ENCODE measurements at places on chromosomes 11 and 22. TPM values are rescaled to one million over a fixed set of nuclear protein-coding genes. Genes with fewer than 3 reads are reported as not detected.

DNA sequence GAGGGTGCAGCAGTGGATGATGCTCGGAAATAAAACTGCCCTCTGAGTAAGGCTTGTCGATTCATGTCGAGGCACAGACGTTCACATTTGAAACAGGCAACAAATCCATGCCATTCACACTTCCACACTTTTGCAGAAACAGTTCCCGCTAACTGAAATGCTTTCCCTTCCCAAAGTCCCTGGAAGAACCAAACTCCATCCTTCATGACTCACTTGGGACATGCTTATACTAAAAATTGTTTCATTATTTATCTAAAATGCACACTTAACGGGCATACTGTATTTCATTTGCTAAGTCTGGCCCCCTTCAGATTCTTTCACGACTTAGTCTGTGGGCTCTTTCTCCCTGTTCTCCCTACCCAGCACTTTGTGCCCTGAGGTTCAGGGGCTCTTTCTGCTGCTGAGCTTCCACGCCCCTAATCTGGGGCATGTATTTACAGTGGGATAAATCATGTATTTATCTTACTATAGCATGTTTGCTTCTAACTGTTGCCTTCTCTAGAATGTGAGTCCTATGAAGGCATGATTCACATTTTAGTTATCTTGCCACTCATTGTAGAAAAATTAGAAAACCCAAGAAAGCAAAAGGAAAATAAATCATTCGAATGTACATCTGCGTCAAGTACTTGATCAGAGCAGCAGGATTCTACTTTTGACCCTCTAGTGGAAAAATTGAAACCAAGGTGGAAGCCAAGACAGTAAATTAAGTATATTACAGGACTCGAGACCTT is 12.5 kb downstream of the SCGB1A1 start:
- H3K4me1 ChIP-seq, result peaks cover 64% of the 10 kb centered on the region
- no peak for DNase-seq
- H3K36me3 ChIP-seq, result no peaks in the 10 kb centered on the region
- H3K27ac ChIP-seq, result peak overlapping the region; percentile 60

GSTT2B gene
- not detected for total RNA-seq

DNA sequence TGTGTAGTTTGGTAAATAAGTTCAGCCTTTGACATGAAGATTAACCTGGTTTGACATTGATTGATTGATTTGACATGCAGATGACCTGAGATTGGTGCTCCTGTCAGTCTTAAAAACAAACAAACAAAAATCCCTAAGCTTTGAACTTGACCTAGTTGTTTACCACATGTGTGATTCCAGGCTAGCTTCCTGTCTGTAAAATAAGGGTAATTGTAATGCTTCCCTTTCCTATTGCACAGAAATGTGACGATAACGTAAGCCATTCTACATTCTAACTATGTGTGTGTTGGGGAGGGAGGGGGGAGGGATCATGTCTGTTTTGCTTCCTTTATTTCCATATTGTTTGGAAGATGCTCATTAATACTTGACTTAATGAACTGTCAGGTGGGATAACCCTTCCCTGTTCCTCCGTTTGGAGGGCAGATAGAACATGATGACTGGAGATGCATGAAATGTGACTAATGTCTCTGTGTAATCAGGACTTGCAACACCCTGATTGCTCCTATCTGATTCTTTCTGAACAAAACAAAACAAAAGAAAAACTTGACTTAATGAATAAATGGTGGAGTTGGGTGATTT is 106.1 kb upstream of the CLMP start:
- peaks cover 13% of the 10 kb centered on the region for H3K4me1 ChIP-seq
- H3K36me3 ChIP-seq, result no peaks in the 10 kb centered on the region
- no peak overlapping the region for H3K27ac ChIP-seq
- H3K4me3 ChIP-seq, result peak overlapping the region; percentile 37

DNA sequence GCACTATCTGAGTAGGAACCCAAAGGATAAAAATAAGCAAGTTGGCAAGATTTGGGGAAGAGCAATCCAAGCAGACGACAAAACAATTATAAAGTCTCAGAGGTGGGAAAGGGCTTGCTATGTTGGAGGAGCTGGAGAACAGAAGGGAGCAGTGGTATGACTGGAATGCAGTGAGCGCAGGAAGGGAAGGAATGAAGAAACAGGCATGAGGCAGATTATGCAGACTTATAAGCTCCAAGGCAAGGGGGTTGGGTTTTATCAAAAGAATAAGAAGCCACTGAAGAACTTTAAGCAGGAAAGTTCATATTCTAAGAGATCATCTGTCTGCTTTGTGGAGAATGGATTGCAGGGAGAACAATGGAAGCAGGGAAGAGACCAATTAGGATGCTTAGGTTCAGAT is 31.7 kb downstream of the PGM2L1 start:
- no peaks in the 10 kb centered on the region for H3K4me1 ChIP-seq
- no peak for DNase-seq
- no peak overlapping the region for H3K27ac ChIP-seq

- no peaks in the 10 kb centered on the region for H3K36me3 ChIP-seq
- H3K4me1 ChIP-seq, result peaks cover 18% of the 10 kb centered on the region
- no peak overlapping the region for H3K27ac ChIP-seq
- H3K27me3 ChIP-seq, result no peaks in the 10 kb centered on the region
These were observed 68.9 kb downstream of the C22orf31 start for GRCh38 chr22:28992565-28993356.

C22orf42 gene
- total RNA-seq, result not detected

GRCh38 chr22:23270212-23270733 is 90.0 kb downstream of the BCR start:
- H3K4me1 ChIP-seq, result no peaks in the 10 kb centered on the region
- no peak for DNase-seq
- H3K4me3 ChIP-seq, result no peak overlapping the region
- H3K27ac ChIP-seq, result no peak overlapping the region
- peaks cover 47% of the 10 kb centered on the region for H3K36me3 ChIP-seq
- no peaks in the 10 kb centered on the region for H3K27me3 ChIP-seq

GRCh38 chr11:59097113-59097708 is 9.8 kb upstream of the FAM111B start:
- no peak overlapping the region for H3K4me3 ChIP-seq
- no peaks in the 10 kb centered on the region for H3K36me3 ChIP-seq
- H3K27me3 ChIP-seq, result no peaks in the 10 kb centered on the region
- no peak for DNase-seq
- no peaks in the 10 kb centered on the region for H3K4me1 ChIP-seq

DNA sequence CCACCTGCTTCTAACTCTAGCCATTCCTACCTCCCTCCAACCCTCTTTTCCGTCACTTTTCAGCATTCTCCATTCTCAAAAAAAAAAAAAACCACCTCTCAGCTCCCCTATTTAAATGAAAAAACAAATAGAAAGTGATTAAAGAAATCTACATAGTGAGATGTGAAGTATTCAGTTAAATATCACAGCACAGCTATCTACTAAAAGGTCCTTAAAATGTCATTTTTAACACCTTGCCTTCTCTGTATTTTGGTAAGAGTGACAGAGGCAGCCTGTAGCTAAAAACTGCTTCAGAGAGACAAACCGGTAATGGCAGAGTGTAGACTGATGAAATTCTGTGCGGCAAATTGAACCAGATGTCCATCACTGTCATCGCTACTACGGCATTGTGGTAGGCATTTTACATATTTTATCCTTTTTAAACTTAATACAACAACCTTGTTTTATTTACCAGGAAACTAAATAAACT is 346 bp upstream of the ALG9 start:
- no peaks in the 10 kb centered on the region for H3K36me3 ChIP-seq
- peak overlapping the region; percentile 83 for H3K27ac ChIP-seq
- peak overlapping the region; percentile 93 for H3K4me3 ChIP-seq
- H3K27me3 ChIP-seq, result no peaks in the 10 kb centered on the region

DNA sequence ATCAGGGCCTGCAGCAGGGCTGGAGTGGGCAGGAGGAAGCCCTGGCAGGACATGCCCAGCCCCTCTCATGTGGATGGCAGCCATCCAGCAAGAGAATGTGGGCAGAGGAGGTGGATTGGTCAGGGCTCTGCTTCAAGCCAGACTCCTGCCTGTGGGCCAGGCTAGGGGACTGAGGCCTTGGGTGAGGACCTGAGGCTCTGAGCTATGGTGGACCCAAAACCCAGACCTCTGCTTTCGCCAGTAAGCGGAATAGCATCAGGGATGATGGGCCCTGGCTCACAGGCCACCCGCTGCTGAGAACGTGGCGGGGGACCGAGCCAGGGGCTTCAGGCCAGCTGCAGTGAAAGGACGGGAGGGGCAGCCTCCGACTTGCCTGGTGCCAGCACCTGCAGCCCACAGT is 57.4 kb downstream of the LINC01488 start:
- no peaks in the 10 kb centered on the region for H3K36me3 ChIP-seq
- H3K27ac ChIP-seq, result no peak overlapping the region
- no peak overlapping the region for H3K4me3 ChIP-seq
- peaks cover 26% of the 10 kb centered on the region for H3K4me1 ChIP-seq

- H3K4me3 ChIP-seq, result no peak overlapping the region
- DNase-seq, result no peak
- H3K27me3 ChIP-seq, result no peaks in the 10 kb centered on the region
- no peaks in the 10 kb centered on the region for H3K36me3 ChIP-seq
- peaks cover 19% of the 10 kb centered on the region for H3K4me1 ChIP-seq
- no peak overlapping the region for H3K27ac ChIP-seq
These were observed 14.0 kb upstream of the KCNJ11 start for GRCh38 chr11:17402486-17402885.

SOX10 gene
- total RNA-seq, result 3.2 TPM

GRCh38 chr11:75199412-75199955 is 41.1 kb upstream of the TPBGL start:
- H3K4me1 ChIP-seq, result no peaks in the 10 kb centered on the region
- no peak overlapping the region for H3K4me3 ChIP-seq
- H3K27me3 ChIP-seq, result no peaks in the 10 kb centered on the region
- no peak overlapping the region for H3K27ac ChIP-seq
- no peaks in the 10 kb centered on the region for H3K36me3 ChIP-seq
- no peak for DNase-seq

NCF4 gene
- 37.6 TPM for total RNA-seq

OR5A1 gene
- total RNA-seq, result not detected

DNA sequence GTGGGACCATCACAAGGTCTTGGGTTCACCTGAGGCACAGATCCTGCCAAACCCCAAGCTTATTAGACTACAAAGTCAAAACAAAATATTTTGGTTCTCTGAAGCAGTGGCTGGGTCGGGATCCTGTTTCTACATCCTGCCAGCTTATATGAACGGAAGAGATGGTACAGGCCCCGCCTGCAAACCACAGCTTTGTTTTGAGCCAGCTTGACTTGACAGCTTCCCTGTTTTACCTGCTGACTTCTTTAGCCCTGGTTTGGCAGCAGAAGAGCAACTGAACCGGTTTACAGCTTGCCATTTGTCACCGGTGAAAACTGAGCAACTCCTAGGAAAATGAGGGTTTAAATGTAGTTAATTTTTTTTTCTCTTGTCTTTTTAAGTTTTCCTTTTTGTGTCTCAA is 11.4 kb downstream of the PACS1 start:
- H3K4me1 ChIP-seq, result peaks cover 66% of the 10 kb centered on the region
- H3K27ac ChIP-seq, result peak overlapping the region; percentile 63
- no peak for DNase-seq
- H3K27me3 ChIP-seq, result no peaks in the 10 kb centered on the region
- H3K4me3 ChIP-seq, result no peak overlapping the region
- no peaks in the 10 kb centered on the region for H3K36me3 ChIP-seq

HIC2 gene
- total RNA-seq, result 3.9 TPM

APOC3 gene
- total RNA-seq, result not detected

NRXN2 gene
- total RNA-seq, result 16.9 TPM

- no peaks in the 10 kb centered on the region for H3K4me1 ChIP-seq
- DNase-seq, result no peak
- no peaks in the 10 kb centered on the region for H3K27me3 ChIP-seq
- no peak overlapping the region for H3K4me3 ChIP-seq
- H3K36me3 ChIP-seq, result no peaks in the 10 kb centered on the region
- H3K27ac ChIP-seq, result no peak overlapping the region
These were observed 19.9 kb upstream of the MYOD1 start for GRCh38 chr11:17699147-17700114.

GRCh38 chr11:20589796-20590195 is 9.6 kb upstream of the SLC6A5 start:
- no peaks in the 10 kb centered on the region for H3K4me1 ChIP-seq
- H3K27ac ChIP-seq, result no peak overlapping the region
- H3K36me3 ChIP-seq, result no peaks in the 10 kb centered on the region
- H3K27me3 ChIP-seq, result no peaks in the 10 kb centered on the region

DNA sequence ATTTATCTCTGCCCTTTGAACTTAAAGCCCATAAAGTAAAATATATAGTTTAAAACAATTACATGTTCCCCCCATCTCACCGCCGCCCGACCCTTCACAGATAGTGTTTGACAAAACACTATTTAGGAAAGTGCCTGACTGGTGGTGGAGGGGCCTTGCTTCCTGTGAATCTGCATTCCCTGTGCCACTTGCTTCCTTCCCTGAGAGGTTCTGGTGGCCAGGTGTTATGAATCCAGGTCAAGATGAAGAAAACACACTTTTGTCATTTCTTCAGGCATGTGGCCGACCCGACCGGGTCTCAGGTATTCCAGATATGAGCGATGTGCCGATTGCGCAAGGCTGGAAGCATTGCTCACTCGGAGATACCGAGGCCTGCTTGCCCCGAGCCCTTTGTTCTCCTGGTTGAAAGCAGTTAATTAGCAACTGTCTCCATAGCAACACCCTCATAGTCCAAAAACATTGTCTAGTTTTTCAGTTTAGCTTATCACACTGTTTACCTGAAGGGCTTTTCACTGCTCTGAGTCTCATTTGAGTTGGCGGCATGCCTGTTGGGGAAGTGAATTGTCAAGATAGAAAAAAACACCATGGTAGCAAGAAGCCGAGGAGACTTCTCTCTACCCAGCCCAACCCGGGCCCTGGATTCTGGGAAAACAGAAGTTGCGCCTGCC is 128.3 kb downstream of the TEAD1 start:
- H3K27ac ChIP-seq, result no peak overlapping the region
- no peaks in the 10 kb centered on the region for H3K36me3 ChIP-seq
- peaks cover 66% of the 10 kb centered on the region for H3K4me1 ChIP-seq
- no peak overlapping the region for H3K4me3 ChIP-seq
- DNase-seq, result no peak

COA4 gene
- total RNA-seq, result 53.3 TPM

GRCh38 chr22:40635043-40635939 is 1.2 kb downstream of the MRTFA start:
- H3K27me3 ChIP-seq, result no peaks in the 10 kb centered on the region
- no peak for DNase-seq
- peaks cover 35% of the 10 kb centered on the region for H3K4me1 ChIP-seq
- H3K4me3 ChIP-seq, result peak overlapping the region; percentile 69
- no peaks in the 10 kb centered on the region for H3K36me3 ChIP-seq
- peak overlapping the region; percentile 92 for H3K27ac ChIP-seq

SLC22A9 gene
- total RNA-seq, result not detected

CALCA gene
- not detected for total RNA-seq

HMOX1 gene
- total RNA-seq, result 26.8 TPM

MICAL2 gene
- 41.7 TPM for total RNA-seq

OR5M8 gene
- total RNA-seq, result not detected

DNA sequence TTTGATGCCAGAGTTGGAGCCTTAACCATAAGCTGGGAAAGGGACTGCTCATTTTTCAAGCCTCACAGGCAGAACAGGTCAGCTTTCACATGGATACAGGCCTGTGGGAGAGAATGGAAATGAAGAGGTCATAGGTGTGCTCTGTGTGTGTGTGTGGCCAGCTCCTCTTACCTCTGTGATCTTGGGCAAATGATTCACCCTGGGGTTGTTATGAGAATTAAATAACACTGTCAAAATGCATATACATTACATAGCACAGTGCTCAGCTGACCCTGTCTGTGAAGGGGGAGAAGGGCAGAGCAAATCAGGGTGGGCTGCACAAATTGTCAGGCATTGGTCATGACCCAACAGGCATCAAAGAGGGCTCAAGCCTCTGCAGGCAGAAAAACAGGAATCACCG is 372.5 kb downstream of the TENM4 start:
- H3K4me3 ChIP-seq, result no peak overlapping the region
- H3K36me3 ChIP-seq, result no peaks in the 10 kb centered on the region
- no peaks in the 10 kb centered on the region for H3K27me3 ChIP-seq
- H3K4me1 ChIP-seq, result no peaks in the 10 kb centered on the region

SLC22A25 gene
- total RNA-seq, result 0.98 TPM

BCO2 gene
- 11.0 TPM for total RNA-seq
